ENCODE measurements at places on chromosomes 5 and 9.

DNA sequence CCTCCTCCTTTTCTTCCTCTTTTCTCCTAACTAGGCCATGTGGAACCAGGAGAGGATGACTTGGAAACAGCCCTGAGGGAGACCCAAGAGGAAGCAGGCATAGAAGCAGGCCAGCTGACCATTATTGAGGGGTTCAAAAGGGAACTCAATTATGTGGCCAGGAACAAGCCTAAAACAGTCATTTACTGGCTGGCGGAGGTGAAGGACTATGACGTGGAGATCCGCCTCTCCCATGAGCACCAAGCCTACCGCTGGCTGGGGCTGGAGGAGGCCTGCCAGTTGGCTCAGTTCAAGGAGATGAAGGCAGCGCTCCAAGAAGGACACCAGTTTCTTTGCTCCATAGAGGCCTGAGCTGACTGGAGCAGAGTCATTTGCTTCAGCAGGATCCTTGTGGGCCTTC, 13.7 kb downstream of the NUDT2 start:
- no peak for DNase-seq

- DNase-seq = no peak
Observed at GRCh38 chr5:157345067-157345466, 79.1 kb downstream of the CYFIP2 start.

GRCh38 chr5:120447706-120448239, 16.3 kb upstream of the PRR16 start:
- DNase-seq = no peak

DNA sequence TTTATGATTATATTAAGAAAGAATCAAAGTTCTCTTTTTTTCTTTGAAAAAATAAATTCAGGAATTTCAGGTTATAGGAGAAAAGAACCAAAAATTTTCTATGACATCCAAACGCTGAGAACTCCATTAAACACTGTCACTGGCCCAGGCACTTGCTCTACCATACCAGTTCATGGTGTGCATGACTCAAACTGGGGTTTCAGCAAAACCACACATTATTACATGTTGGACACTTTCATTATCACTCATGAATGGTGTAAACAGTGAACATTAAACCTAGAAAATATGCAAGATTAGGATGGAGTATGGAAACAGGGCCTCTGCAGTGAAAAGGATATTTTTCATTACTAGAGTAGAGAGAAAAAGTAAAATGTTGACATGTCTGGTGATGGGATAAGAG, 369.9 kb upstream of the FAM174A start:
- no peak for DNase-seq

GRCh38 chr9:116897201-116897600, 210.1 kb downstream of the TRIM32 start:
- no peak for DNase-seq

DNA sequence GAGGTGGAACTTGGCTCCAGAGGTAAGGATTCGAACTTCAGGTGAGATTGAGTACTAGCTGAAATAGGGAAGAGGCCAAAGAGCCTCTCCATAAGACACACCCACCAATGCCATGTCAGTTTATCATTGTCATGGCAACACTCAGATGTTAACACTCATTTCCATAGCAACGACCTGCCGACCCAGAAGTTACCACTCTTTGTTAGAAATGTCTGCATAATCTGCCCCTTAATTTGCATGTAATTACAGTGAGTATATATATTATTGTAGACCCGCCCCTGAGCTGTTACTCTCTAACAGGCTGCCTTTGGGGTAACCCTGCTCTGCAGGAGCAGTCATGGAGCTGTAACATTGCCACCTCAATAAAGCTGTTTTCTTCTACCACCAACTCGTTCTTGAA, 10.2 kb upstream of the NTRK2 start:
- DNase-seq = no peak

DNA sequence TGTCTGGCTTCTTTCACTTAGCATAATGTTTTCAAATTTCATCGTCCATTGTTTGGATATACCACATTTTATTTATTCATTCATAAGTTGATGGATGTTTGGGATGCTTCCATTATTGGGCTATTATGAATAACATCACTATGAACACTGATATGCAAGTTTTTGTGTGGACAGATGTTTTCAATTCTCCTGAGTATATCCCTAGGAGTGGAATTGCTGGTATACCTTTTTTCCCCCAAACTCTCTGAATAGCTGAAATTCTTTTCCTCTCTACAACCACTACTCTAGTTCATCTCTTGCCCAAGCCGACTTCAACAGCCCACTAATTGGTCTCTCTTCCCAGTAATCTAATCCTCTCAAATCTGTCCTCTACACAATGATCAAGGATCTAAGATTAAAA, 4.7 kb upstream of the ZFR start:
- no peak for DNase-seq

DNA sequence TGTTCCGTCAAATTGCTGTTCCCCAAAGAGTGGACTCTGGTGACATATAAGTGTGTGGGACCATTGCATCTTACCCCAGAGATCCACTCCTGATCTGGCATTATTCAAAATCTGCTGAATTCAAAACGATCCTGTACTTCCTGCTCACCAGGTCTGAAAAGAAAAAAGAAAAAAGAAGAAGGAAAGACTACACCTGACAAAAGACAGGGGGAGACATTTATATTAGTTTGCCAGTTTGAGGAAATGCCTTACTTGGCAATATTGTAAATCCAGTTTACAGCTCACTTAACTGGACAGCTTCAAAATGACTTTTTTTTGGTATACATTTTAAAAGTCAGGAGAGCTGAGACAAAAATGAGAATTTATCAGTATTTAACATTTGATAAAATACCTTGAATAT, 15.0 kb upstream of the GRHPR start:
- no peak for DNase-seq

DNA sequence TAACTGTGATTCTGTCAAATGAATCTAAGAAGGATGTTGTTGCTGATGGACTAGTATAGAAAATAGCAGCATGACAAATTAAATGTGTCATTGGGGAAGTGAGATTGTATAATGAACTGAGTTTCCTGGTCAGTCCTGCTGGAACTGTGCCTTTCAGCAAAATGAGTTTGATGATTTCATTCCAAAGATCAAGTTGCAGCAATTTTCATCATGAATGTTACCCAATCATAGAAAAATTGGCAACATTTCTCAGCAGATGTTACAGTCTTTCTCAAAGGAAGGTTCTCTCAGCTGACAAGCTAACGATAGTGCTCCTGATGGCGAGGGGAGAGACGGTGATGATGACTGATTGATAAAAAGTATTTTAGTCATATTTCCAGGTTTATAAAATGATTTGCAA, 10.7 kb downstream of the PCDHAC2 start:
- no peak for DNase-seq

DNA sequence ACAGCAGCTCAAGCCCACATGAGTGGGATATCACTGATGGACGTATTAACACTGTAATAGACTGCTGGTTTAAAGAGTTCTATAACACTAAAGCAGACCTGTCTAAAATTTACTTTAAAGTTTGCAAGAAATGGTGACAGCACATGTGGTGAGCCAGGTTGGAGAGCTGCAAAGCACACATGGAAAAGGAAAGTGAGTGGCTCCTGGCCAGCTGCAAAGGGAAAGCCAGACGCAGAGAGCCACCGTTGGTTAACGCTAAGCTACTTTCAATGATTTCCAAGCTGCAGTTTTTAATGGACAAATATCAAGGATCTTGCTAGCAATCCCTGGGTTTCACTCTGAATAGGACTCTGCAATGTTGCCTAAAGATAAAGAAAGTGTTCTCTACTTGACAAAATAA, 89.9 kb downstream of the CTNND2 start:
- no peak for DNase-seq

DNA sequence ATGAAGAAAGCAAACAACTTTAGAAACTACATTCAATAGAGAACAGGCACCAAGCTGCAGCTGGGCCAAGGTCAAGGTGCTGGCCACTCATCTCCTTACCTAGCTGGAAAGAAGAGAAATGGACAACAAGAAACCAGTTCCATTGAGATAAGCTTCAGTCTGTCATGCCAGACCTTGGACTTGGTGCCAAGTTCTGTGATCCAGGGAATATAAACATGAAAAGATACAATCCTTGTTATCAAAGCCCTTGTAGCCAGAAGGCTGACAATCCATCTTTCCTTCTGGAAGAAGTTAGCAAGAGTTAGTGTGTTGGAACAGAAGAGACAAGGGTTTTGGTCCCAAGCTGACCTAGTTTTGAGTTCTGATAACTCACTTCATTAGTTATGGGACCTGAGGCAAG, 227.5 kb downstream of the ACTL7B start:
- DNase-seq = no peak

- no peak for DNase-seq
Observed at GRCh38 chr9:84978661-84979060, 309.1 kb downstream of the NTRK2 start.

- DNase-seq = no peak
Observed at GRCh38 chr5:62043289-62044280, 262.4 kb upstream of the KIF2A start.

GRCh38 chr9:18463991-18464390, 10.0 kb upstream of the ADAMTSL1 start:
- no peak for DNase-seq

DNA sequence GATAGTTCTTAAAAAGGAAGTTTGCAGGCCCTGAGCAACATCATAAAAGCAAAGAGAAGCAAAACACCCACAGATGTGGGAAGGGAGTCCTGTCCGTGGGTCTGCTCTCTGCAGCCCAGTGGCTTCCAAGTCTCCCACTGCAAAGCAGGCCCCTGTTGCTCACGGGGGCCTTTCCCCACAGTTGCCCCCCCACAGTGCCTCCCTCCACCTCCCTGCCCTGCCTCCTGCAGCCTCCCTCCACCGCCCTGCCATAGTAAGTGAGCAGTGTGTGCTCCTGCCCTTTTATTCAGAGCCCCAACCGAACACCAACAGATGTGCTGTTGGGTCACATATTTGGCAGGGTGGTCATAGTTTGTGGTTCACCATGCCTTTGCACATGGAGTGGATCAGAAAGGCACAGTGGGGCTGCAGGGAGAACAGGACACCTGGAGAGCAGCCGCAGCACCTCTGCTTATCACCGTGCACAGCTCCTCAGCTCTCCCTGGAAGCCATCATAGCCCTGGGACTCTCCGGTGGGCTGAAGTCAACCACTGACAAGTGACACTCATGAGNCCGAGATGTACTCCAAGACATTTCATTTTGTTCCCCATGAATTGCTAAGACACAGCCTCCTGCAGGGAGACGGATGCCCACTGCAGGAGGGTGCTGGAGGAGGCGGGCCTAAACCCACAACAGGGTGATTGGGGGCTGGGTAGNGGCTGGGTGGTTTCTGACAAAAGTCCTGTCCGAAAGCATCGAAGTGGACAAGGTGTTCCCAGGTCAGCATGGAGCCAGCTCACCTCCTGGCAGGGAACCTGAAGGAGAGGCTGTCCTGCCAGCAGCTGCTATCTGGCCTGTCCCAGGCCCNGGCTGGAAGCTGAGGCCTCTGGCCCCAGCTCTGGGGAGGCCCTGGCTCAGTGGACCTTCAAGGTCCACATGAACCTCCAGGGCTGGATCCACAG, 278.9 kb downstream of the GADD45G start:
- DNase-seq = no peak

GRCh38 chr9:69673311-69673640, 1.1 kb upstream of the APBA1 start:
- no peak for DNase-seq

GRCh38 chr9:134463280-134463679, 137.0 kb downstream of the RXRA start:
- DNase-seq = no peak

- DNase-seq = no peak
Observed at GRCh38 chr5:157924931-157925729, 66.2 kb upstream of the CLINT1 start.

Measured in CD4-positive, alpha-beta memory T cell (primary cell).